NB4 (cell line): ENCODE measurements at places on chromosomes 7 and 10.

GRCh38 chr7:77415823-77416620 is at the start of gene GSAP:
GSAP (minus strand) TSS chr7:77416349; CDS start chr7:77416321, 28 bp downstream.
- peak; percentile 65 for DNase-seq

GRCh38 chr7:108637049-108637621 is 67.5 kb downstream of the DNAJB9 start:
- DNase-seq: no peak

GRCh38 chr10:8035641-8036470 is 18.6 kb upstream of the GATA3 start:
- no peak for DNase-seq

GRCh38 chr7:92833024-92833765 is 3.2 kb downstream of the CDK6 start:
- peak; percentile 88 for DNase-seq

DNA sequence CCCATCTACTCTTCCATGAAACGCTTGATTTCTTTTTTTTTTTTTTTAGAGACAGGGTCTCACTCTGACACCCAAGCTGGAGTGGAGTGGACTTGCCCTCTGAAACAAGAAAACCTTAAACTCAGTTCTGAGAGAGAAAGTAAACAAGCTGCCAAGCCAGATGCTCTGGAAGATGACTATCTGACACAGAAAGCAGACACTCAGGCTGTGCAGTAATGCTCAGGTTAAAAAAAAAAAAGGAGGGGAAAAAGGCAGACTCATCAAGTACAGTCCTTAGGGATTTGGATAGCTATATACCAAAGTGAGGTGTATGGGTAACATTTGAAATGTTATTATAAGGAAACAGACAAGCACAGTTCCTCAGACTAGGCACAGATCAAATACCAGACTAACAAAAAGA is 80.5 kb downstream of the IDE start:
- DNase-seq: no peak

GRCh38 chr7:107687656-107688055 is 27.0 kb downstream of the SLC26A4 start:
- DNase-seq: no peak

DNA sequence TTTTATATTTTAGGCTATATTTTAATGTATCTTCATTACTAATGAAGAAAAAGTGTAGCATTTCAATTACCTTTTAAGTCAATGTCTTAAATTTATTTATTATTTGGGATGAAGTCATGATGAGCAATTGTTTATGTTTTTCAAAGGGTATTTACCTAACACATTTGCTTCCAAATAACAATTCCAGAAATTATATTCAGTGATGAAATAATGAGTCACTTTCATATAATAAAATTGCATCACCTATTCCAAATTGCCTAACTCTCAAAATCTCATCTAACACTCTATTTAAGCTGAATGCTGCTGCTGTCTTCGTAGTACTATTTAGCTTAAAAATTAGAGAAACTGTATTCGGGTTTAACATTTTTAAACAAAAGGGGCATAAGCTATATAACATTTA is 97.7 kb downstream of the PRKG1 start:
- no peak for DNase-seq

DNA sequence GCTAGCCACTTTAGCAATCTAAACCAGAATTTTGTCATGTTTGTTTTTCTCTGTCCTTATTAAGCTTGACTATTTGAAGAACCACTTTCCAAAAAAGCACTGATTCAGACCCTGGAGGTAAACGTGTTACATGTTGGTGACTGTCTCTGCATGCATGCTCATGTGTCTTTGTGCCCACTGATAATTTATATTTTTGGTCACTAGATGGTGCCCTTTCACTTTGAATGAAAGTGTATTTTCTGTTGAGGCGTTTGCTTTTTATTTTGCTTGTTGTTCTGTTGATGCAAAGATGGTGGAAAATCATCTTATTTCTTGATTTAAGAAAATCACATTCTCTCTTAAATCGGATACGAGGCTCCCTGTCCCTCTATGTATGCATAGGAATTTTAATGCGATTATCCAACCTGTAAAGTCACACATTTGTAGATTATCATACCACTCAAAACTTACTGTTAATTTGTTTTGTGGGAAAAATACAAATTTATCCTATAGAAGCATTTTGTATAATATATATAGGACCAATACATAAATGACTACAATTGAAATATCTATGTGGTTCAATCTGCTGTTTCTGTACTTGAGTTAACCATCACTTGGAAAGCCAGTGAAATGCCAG is 269.3 kb downstream of the BICC1 start:
- peak; percentile 44 for DNase-seq

DNA sequence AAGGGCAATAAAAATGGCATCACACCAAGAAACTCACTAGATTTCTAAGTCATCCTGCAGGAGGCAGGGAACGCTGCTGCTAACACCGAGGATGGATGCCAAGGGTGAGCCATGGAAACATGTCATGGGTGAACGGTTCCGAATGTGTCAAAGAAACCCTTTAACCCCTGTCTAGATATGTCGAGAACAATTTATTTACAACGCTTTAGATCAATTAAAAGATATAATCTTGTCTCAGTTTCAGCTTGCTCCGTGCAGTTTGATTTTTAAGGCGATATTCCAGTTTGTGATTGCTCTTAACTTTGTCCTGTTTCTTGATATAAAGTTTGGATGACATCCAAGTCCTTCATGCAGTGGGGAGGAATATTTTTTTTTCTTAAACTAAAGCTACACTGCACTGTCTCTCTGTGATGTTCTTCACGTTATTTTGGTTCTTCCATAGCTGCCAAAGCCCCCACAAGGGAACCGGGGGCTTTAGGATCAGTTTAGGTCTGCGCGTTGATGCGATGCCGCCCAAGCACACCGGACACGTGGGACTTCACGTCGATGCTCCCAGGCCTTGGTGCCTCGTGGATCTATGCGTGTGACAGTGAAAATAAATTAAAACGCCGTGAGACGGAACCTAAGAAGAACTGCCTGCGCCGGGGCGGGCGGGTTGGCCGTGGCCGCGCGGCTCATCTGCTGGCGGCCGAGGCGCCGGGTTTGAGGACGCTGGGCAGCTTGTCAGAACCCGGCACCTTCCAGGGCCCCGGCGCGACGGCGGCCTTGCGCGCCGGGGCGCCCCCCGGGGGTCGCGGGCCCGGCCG is 220.3 kb downstream of the PHTF2 start:
- DNase-seq: peak; percentile 53

DNA sequence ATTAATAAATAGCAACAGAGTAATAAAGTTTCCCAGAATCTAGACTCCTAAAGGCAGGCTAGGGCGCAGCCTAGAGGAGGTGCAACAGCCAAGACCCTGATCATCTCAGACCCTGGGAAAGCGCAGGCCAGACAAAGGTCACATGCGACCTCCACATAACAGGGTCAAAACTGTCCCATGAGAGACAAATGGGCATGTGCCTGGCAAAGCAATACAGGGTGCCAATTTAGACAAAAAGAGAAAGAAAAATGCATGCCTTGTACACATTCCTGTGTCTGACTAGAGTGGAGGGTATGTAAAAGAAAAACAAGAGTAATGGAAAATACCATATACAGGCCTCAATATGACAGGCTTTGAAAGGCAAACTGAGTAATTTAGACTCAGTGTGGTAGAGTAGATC is 22.2 kb downstream of the MPP7 start:
- no peak for DNase-seq

DNA sequence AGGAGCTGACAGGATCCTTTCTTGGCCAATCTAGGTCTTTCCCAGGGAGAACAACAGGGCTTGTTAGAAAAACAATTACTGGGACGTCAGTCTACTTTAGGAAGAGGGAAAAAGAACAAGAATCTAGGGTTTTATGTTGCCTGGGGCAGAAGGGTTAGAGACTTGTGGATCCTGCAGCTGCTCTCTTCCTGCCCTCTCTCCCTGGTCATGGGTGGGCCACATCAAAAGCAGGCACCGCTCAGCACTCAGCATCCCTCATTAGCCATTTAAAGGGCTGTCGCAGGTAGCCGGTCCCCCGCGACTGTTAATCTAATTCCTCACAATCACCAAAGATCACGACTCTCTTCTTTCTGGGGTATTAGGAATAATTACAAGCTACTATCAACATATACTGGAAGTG is 631.9 kb downstream of the CALN1 start:
- no peak for DNase-seq

DNA sequence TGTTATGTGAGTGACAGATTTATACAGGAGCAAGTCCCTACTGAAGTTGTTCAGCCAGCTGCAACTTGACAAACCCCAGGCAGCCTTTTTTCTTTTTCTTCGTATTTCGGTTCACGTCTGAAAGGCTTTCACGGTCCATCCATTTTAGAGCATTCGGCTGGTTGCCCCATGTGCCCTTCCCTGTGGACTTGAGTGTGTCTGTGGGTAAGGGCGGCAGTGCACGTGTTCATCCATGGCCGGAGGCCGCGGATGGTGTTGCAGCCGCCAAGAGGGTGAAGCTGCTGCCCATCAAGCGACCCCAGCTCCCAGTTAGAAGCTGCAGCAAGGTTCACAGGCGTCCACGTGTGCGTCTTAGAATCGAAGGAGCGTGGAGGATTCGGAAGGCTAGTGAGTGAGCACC is 35.9 kb downstream of the PPP2R2D start:
- DNase-seq: no peak

- DNase-seq: no peak
Measured at GRCh38 chr7:154892459-154892858, 110.5 kb downstream of the PAXIP1 start.

DNA sequence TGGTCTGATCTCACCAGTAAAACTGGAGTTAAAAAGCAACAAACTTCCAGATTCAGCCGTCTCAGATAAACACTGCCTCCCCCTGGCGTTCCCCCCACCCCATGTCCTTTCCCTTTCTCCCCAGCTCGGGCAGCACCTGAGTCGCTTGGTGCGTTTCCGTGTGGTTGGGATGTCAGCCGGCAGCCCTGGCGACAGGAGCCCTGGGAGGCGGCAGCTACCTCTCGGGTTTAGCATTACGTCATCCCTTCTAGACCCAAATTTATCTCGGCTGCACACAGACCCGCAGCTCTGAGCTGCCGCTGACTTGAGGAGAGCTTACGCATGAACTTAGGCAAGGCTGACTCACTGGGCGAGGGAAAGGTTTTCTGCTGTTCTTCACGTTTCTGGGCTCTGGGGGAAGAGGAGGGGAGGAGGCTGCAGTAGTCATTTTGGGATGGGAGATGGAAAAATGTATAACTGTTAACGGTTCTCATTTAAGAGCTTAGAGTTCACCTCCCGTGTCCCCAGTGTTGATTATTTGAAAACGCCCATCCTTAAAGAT is 14.4 kb downstream of the MXI1 start:
- peak; percentile 94 for DNase-seq

GRCh38 chr7:3146571-3147226 is 103.0 kb upstream of the CARD11 start:
- no peak for DNase-seq

GRCh38 chr10:62001898-62002297 is 100.4 kb downstream of the ARID5B start:
- no peak for DNase-seq

DNA sequence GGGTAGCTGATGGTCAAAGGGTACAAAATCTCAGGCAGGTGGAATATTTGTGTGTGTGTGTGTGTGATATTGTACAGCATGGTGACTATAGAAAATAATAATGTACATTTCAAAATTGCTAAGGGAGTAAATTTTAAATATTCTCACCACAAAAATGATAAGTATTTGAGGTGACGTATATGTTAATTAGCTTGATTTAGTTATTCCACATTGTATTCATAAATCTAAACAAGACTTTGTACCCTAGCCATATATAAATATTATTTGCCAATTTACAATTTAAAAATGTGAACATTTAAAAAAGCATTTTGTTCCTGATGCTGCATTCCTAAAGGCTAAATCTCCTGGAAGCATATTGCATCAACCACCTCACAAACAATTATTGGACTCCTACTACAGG is 47.0 kb downstream of the PFKFB3 start:
- DNase-seq: no peak

- DNase-seq: no peak
Measured at GRCh38 chr10:92203919-92204623, 86.8 kb downstream of the CPEB3 start.

- DNase-seq: no peak
Measured at GRCh38 chr7:146862415-146862814, 745.8 kb downstream of the CNTNAP2 start.
